ENCODE measurements at places on chromosomes 3 and 15.

GRCh38 chr3:30984855-30985749 lies 90.6 kb upstream of the GADL1 start:
- DNase-seq, result no peak

GRCh38 chr15:73986055-73986775 lies 5.9 kb downstream of the STOML1 start:
- no peak for DNase-seq

DNA sequence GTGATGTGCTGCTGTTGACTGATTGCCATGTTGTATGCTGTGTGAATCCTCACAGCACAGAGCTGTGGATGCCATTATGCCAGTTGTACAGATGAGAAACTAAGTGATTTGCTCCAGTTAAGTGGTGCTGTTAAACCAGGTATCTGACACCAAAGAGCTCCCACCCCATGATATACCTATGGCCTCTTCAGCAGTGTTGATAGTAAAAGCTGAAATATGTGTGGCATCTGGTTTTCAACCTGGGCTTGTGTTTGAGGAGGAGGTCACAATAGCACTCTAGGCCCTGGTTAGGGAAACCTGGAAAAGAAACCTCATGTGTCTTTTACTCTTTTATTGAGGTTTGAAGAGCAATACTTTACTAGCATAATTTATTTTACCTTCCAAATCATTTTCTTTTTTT lies 21.4 kb downstream of the RAD54L2 start:
- DNase-seq, result no peak

DNA sequence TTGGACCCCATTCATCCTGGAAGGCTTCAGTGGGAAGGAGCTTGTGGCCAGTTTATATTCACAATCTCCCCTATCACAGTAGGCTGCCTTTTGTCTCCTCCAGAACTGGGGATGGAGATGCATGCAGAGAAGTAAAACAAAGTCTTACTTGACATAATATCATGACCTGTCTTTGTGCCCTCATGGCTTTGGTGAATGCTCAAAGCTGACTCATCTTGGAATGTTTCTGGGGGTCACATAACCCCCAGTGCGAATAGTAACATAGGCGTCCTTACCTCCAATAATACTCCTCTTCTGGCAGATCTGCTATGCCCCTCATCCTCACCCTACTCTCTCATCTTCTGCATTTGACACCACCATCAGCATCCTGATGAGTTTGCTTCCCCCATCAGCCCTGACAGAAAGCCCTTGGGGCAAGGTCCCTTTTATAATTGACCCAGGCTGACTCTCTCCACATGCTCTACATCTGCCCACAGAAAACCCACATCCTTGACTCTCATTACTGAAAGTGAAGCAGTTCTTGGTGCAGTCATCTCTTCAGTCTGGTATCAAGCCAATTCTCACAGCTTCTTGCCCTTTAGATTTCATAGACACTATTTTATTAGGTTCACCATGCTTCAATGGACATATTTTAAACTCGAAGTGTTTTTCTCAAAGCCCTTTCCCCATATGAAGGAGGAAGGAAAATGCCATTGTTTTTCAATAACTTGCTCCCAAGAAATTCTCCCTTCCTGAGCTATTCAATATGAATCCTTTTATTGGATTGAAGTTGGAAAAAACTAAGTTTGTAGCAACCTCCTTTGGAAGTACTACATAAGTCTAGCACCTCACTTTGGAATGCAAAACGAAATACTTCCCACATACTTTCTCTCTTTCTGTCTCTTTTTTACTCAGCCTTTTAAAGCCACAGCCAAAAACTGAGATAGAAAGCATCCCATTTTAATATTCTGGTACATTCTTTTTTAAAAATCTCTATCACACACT lies 36.6 kb downstream of the OSTN start:
- no peak for DNase-seq

DNA sequence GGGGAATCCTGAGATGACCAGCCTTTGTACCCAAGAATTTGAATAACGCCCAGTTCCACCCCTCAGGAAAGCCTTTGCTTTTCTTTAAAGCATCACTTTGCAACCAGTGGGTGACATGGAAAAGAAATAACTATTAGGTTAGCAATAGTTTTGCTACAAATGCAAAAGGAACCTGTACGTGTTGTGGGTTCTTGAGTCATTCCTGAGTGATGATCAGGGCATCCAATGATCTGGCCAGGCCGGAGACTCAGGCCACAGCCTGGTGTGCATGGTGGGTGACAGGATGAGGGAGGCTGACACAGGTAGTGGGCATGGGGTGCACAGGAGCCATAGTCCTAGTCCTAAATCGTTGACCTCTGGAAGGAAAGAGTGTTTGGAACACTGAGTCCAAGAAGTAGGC lies 321.4 kb upstream of the IL12A start:
- no peak for DNase-seq

- no peak for DNase-seq
Measured at GRCh38 chr3:124995460-124995994, 60.3 kb downstream of the HEG1 start.

GRCh38 chr3:122357828-122358702 lies 25.0 kb downstream of the MIX23 start:
- no peak for DNase-seq

- no peak for DNase-seq
Measured at GRCh38 chr3:196932600-196932999, 9.7 kb downstream of the NCBP2 start.

- DNase-seq, result no peak
Measured at GRCh38 chr3:11245827-11246662, 26.2 kb upstream of the ATG7 start.

GRCh38 chr3:45557471-45557870 lies 37.1 kb upstream of the LIMD1 start:
- DNase-seq, result no peak

DNA sequence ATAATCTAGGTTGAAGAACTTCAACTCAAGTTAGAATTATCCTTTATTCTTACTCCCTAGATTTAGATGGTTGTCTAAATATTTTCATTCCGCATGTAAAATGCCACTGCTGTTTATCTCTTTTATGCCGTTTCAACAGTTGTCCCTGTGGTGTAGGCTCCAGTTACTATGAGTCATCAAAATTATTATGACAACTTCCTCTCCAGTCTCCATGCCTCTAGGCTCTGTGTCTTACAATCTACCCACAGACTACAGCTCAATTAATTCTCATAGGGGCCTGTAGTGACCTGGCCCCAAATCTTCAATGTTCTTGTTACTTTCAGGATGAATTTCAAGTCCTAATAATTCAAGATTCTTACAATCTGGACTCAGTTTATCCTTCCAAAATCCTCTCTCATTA lies 105.8 kb upstream of the UNC13C start:
- DNase-seq, result no peak

DNA sequence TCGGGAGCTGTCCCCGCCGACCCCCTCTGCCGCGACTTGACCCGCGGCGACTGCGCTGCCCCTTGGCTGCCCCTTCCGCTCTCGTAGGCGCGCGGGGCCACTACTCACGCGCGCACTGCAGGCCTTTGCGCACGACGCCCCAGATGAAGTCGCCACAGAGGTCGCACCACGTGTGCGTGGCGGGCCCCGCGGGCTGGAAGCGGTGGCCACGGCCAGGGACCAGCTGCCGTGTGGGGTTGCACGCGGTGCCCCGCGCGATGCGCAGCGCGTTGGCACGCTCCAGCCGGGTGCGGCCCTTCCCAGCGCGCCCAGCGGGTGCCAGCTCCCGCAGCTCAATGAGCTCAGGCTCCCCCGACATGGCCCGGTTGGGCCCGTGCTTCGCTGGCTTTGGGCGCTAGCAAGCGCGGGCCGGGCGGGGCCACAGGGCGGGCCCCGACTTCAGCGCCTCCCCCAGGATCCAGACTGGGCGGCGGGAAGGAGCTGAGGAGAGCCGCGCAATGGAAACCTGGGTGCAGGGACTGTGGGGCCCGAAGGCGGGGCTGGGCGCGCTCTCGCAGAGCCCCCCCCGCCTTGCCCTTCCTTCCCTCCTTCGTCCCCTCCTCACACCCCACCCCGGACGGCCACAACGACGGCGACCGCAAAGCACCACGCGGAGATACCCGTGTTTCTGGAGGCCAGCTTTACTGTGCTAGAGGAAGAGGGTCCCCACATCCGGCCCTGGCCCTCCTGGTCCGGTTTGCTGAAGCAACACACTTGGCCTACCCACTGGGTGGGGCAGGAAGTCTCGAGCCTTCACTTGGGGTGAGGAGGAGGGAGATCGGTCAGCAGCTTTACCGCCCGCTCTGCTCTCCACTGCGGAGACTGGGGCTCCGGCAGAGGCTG lies at the start of gene RASSF1:
Gene RASSF1 (minus strand): TSS at position 389 of the 882 bp plus-strand sequence. CDS start 31 bp downstream, at position 358.
- peak; percentile 82 for DNase-seq

- no peak for DNase-seq
Measured at GRCh38 chr15:98874773-98875172, 132.8 kb downstream of the PGPEP1L start.

- no peak for DNase-seq
Measured at GRCh38 chr3:140388202-140388922, 289.5 kb upstream of the TRIM42 start.

- DNase-seq, result no peak
Measured at GRCh38 chr3:144677103-144677502, 705.5 kb downstream of the DIPK2A start.

- DNase-seq, result no peak
Measured at GRCh38 chr3:74115906-74116305, 491.2 kb upstream of the PDZRN3 start.

DNA sequence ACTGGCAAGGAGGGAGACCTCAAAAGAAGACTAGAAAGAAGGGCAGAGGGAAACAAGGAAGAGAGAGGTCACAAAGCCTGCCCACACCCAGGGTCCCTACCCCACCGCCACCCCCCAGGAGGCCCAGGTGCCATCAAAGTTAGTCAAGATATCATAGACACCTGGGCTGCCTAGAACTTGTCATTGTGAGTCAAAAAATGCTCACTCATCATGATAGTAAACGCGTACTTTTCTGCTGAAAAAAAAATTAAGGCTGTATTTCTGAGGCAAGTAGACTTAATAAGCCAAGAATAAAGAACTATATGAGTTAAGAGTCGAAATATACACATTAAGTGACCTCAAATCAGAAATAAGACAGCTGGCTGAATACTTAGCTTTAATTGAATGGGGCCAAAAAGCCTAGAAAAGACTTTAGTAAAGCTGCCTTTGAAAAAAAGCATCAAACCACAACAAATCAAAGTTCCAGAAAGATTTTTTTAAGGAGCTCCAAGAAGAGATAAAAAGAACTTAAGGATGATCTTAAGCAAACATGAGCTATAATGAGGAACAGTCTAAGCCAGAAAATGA lies 415.5 kb upstream of the PPP2R3A start:
- DNase-seq, result no peak

DNA sequence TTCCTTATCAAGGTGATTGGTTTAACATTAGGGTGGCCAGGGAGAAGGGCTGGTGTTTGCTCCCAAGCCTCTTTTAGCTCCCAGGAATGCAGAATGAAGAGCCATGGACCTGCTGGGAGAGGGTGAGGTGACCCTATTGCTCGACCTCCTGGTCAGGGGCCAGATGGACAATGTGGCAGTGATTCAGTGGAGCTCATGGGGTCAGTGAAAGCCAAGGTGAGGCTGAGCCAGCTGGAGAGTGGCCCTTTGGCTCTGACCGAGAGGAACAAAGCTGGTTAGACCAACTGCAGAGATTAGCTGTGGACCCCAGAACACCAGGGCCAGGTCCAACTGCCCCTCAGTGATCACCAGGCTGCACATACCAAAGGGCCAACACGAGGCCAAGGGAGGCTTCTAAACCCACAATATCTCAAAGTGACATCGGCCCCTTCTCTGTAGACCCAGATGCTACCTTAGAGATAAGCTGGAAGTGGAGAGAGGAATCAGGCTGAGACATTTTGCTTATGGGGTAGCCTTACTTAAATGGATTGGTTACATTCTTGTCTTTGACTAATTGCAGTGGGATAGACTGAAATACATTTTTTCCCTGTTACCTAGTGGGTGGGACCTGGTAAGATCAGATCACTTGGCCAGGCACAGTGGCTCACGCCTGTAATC lies 15.8 kb upstream of the BTBD1 start:
- no peak for DNase-seq

DNA sequence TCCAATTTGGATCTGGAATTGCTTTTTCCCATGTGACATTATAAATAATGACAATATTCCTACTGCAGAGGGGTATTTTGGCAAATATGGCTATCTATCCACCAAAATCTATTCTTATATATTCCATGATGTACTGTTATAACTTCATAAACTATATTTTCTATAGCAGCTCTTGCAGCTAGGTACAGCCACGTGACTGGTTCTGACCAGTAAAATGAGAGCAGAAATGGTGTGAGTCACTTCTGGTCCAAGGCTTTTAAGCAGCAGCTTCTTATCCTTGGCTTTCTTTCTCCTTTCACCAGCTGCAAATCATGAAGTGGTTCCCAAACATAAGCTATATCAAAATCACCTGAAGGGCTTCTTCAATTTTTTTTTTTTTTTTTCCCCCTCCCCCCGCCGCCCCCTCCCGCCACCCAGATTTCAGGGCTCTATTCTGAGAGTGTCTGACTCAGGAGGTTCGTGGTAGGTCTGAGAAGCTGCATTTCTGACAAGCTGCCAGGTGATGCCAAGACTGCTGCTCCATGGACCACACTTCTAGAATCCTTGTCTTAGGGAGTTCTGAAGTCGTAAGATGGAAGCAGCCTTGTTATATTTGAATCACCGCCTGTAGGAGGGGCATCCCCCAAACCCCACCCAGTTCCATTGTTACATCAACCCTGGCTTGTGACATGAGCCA lies 357.5 kb downstream of the CHST2 start:
- DNase-seq, result no peak

DNA sequence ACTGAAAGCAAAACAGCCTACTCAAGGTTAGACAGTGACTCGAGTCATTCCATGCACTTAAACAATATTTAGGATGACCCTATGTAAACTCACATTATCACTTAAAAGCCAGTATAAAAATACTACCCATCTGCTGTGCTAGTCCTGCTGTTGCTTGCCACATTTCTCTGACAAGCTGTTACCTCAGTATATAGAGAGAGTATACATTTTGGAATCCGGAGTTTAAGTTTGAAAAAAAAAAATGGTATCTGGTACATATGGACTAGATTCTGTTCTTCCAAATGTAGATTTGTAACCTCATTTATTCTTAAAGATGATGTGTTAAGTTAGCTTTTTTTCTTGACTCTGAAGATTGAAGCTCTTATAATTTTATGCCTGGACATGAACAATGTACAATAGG lies 503.8 kb upstream of the TPRG1 start:
- no peak for DNase-seq

DNA sequence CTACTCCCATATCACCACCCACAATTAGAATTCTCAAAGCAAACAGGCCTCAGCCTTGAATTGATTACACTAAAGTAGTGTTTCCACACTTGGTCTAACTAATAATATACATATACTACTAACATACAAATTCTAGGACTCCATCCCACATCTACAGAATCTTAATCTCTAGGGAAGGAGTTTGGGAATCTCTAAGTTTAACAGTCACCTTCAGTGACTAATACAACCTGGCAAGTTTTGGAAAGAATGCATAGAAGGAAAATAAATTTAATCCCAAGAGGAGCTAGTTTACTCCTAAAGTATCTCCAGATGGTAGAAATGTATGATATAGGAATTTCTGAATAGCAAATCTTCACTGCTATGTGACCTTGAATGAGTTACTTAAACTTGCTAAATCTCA lies 9.1 kb downstream of the CLPX start:
- DNase-seq, result no peak

DNA sequence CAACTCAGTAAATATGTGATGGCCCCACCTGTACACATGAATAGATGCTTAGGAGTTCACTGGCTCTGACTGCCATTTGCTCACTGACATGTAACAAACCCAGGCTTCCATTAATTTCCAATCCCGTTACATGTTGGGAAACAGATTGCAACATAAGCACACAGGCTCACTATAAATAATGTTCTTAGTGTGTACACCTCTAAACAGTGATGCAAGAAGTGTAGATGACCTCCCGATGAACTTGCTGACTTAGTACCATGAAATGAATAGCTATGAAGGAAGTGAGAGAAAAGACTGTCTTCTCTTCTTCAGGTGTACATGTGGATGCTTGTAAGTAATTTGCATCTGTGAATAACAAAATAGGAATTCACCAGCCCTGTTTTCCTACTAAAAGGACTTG lies 21.4 kb upstream of the FSIP1 start:
- no peak for DNase-seq
